A673 (cell line): ENCODE measurements at places on chromosomes 7 and 10.
A peak's percentile ranks its signal among the peaks of the same experiment; 100 is the strongest.

GRCh38 chr10:103616705-103617601 lies 123.4 kb downstream of the NEURL1 start:
- peak; percentile 29 for DNase-seq

DNA sequence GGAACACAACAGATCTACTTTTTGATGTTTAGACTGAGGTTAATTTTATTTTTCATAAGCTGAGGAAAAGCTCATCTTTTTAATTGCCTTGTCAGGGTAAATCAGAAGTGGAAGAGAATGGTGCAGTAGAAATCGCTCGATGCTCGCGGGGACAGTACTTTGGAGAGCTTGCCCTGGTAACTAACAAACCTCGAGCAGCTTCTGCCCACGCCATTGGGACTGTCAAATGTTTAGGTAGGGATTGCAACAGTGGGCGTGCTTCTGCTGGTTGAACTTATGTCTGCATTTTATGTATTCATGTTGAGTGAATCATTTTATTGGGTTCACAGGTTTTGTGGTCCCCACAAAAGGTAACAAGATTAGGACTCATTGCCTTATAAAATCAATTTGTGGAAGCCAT lies 11.7 kb upstream of the HBP1 start:
- no peak for DNase-seq

- DNase-seq: no peak
Measured at GRCh38 chr7:12731775-12732174, 44.3 kb downstream of the ARL4A start.

DNA sequence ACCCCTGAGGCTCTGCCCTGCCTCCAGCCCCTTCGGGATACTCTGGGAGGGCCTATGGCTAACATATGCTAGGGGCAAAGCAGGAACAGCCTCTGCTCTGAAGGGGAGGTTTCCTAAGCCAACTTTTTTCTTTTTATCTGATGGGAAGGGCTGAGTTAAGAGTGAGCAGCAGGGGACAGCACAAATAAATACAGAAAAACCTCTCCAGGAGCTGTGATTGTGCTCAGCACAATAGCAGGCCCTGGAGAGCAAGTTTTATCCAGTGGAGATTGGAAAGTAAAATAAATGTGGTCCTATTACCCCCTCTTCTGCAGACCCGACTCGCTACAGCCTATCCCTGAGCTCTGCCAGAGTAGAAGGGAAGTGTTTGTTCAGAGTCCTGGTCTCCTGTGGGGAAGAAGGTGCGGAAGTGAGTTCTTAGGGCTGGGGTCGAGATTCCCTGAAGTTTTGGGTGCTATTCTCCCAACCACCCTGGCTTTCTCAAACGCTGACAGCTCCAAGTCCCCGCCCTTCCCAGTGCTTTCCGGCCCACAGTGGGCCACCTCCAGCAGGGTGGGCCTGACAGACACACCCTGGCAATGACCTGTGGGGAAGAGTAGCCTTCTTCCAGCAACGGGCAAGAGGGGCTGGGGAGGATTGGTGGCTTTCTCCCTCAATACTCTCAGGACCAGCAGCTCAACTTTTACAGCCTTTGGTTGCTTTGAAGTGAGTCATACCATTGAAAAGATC lies 23.0 kb upstream of the AFAP1L2 start:
- no peak for DNase-seq

- no peak for DNase-seq
Measured at GRCh38 chr10:108574233-108574632, 1349.1 kb downstream of the XPNPEP1 start.

DNA sequence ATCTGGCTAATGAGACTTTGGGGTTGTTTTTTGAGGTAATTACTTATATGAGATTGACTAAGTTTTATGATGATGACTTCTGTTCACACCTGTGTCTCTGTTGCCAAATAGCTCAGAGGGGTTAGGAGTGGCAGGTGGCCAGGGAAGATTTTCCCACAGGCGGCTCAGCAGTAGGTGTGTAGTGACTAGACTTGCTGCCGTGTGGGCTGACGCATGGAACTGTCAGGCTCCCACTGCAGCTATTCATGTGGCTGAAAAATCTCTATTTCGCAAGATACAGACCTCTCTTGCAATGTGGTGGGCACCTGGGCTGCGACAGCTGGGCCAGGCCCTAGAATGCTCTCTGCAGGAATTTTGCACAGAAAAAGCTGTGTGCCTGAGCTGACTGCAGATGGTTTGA lies 1.4 kb downstream of the CPA4 start:
- DNase-seq: no peak

GRCh38 chr7:95095259-95095965 lies 188.0 kb downstream of the PPP1R9A start:
- DNase-seq: peak; percentile 5

GRCh38 chr10:70837660-70838059 lies 21.9 kb downstream of the SGPL1 start:
- no peak for DNase-seq
